ENCODE measurements at places on chromosomes 2 and 18.
A peak's percentile ranks its signal among the peaks of the same experiment; 100 is the strongest.

DNA sequence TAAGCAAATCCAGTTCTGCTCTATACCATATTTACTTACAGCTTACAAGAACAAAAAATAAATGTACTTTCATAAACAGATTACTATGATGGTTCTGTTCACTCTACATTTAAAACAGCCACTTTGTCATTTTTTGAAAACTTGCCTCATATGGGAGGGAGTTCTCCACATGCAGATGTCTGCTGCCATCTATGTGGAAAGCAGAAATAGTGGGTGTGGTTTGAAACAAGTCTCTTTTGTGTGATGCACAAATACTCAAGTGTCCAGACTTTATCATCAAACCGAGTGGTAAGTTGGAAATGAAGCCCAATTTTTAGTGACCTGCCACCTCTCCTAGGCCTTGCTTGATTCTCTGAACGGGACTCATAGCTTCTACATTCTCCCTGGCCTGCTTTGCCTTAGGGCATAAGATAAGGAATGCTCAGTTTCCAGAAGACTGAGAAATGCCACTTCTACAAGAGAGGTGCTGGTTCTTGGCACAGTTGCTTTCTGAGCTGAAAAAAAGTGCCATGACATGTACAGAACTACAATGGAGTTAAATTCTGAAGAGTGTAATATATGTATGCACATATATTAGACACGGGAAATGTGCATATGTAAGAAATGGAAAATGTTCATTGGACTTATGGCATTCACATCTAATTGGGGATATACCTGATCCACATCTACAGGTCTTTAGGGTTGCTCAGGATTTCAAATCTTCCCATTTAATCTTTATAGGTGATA, 221.0 kb downstream of the SLC8A1 start:
- DNase-seq = no peak

- DNase-seq = no peak
Observed at GRCh38 chr2:216683846-216684245, 11.5 kb downstream of the IGFBP5 start.

- DNase-seq = no peak
Observed at GRCh38 chr18:57845605-57846074, 42.5 kb upstream of the ATP8B1 start.

- no peak for DNase-seq
Observed at GRCh38 chr2:28225473-28226080, 167.1 kb upstream of the FOSL2 start.

DNA sequence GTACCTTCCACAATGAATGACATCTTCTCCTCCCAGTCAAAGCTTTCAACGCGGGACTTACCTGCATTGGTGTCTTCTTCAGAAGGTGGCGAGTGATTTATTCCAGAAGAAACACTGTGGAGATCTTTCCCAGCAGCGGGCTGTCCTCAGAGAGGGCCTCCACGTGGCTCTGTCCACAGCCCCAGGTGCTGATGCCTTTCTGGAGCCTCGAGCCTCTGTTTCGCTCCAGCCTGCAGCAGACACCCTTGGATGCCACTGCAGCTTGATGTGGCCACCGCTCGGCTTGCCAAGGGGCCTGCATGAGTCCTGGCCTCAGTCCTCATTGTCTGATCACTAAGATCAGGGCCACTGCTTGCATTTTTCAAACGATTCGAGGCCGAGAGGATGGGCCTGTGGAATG, 46.6 kb upstream of the GALR1 start:
- DNase-seq = no peak

DNA sequence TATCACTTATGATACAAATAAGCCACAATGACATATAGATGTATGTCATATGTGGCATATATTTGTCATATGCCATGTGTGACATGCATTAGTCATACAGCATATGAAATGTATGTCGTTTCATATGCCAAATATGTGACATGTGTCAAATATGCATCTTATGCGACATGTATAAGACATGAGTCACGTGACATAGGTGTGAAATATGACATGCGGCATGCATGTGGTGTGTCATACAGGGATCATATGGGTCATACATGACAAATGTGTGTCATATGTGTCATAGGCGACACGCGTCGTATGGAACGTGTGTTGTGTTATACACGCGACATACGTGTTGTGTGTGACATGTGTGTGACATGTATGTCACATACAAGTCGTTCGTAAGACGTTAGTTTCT, 2154.0 kb upstream of the PIK3C3 start:
- no peak for DNase-seq

GRCh38 chr2:137870682-137871081, 93.6 kb upstream of the HNMT start:
- DNase-seq = no peak

- DNase-seq = no peak
Observed at GRCh38 chr2:206940546-206940945, 1.2 kb downstream of the CPO start.

GRCh38 chr2:176665086-176665485, 395.8 kb downstream of the MTX2 start:
- no peak for DNase-seq

DNA sequence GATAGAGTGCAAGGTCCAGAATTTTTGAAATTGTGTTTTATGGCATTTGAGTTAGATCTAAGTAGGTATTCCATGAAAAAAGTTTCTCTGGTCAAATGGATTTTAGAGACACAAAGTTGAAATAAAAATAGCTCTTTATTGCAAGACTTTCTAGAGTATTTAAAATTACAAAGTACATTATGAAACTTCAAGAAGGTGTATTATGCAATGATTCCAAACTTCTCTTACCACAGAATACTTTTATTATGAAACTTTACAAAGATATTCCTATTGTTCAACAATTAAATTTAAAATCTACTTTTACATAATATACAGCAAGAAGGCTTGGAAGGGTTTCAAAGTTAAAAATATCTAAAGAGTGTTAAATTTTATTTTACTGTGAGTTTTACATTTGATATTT, 65.9 kb downstream of the CALCRL start:
- DNase-seq = no peak

DNA sequence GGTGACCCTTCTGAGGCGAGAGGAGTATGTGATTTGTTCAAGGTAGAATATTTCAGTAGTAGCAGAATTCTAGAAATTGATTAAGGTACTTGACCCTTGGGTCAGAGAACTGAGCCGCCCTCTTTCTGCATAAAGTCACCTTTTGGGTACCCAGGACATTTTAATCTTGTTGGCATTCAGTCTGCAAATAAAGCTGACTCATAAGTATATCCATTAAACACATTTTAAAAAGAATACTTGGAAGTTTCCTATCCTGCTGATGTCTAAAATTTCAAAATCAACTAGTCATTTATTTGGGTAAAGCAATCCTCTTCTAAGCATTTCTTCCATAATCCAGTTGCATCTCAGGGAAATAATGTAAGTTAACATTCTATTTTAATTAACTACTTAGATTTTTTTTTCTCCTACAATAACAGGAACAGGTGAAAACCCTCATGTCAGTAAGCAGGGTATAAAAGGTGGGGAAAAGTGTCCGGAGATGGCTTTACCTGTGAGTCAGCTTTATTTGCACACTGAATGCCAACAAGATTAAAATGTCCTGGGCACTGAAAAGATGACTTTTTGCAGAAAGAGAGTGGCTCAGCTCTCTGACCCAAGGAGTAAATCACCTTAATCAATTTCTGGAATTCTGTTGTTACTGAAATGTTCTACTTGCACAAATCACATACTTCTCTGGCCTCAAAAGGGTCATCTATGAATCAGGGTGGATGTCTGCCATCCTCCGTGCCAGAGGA, 78.7 kb upstream of the ITGA6 start:
- no peak for DNase-seq

DNA sequence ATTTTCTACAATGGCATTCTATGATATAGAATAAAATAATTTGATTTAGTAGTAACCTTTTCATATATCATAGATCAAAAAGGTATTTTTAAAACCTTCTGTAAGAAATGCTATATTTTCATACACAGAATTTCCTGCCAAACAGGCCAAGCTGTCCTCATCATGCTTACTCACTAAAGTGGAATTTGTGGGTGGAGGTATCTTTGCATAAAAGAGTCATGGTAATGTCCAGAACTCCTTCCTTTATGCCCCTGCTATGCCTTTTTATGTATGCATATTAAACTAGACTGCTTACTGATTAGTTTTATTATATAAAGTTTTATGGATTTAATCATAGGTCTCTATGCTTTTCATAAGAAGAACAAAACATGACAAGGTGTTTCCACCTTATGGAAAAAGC, 27.5 kb upstream of the MARCHF7 start:
- no peak for DNase-seq

- DNase-seq = no peak
Observed at GRCh38 chr2:8115966-8116365, 565.9 kb upstream of the ID2 start.

DNA sequence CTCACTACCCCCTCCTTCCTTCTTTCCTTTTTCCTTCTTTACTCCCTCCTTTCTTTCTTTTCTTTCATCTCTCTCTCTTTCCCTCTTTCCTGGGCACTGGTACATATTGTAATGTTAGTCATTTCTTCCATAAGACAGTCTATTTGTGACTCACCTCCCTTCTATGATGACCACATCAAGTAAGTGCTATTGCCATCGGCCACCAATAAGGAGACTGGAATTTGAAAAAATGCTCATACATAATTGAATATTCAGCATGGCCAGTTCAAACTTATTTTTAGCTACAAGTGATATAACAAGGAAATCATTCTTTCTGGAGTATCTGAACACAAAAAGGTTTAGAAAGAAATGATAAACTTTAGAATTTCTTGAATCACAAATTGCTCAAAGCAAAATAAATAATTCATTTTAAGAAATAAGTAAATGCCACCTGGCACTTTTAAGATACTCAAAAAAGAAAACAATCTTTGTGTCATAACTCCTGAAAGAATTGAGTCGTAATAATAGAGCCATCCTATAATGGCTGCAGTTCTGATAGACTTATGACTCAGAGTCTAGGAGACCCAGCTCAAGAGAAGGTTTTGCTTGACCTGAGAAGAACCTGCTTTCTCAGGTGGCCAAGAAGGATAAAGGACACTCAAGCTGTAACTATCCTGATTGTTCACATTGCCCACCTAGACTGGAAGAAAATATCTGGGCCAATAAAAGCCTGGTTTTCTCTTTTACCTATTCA, 51.6 kb upstream of the CCBE1 start:
- no peak for DNase-seq

DNA sequence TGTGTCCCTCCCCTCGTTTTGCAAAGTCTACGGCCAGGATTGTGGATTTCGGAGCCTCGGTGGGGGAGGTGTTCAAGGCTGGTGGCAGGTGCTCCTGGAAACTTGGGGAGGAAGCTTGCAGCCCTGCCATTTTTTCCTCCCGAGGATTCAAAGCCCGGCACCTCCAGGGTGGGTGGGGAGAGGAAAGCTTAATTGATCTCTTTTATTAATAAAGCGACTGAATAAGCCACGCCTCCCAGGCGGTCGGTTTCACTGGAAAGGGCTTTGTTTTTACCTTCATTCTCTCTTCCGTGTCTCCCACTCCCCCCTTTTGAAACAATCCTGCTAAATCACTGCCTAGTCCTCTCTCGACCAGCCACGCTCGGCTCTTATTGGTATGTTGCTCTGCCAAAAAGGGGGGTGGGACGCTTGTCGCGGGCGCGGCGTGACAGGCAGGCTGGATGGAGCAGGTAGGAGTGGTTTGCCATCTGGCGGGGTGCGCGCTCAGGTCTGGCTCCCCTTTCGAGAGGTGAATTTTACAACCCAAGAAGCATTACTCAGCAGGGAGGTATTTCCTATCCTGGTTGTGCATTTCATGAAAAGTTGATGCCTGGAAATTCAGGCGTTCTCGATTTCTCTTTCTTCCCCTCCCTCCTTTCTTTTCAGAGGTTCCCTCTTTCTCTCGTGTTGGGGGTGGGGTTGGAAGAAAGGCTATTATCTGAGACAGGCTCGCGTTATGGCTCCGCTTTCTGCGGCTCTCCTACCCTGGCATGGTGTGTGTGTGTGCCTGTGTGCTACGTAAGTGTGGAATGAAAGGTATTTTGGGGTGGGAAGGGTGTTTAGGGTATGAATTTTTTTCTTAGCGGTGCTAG, 1.4 kb downstream of the NEDD4L start:
- DNase-seq = peak; percentile 31

DNA sequence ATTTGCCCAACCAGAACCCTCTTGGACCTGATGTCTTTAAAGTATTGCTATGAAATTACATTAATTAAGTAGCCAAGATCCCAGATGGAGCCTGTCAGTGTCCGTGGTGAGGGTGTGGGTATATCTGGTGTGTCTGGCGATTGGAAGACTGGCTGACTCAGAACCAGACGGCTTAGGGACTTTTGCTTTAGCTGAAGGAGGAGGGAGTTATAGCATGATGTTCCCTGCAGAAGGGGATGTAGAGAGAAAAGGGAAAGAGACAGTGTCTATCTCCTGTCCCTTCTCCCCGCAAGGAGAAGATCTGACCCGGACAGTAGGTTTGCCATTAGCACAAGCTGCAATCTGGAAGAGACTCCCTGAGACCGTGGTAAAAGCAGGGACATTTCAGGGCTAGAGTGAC, 60.6 kb downstream of the POU3F3 start:
- no peak for DNase-seq

GRCh38 chr2:68643011-68643873, at the start of gene PROKR1:
Gene PROKR1 (plus strand): TSS chr2:68643579. CDS start chr2:68645822, 2,243 bp downstream.
- peak; percentile 5 for DNase-seq

- DNase-seq = no peak
Observed at GRCh38 chr2:179521944-179522343, 257.3 kb upstream of the SESTD1 start.

DNA sequence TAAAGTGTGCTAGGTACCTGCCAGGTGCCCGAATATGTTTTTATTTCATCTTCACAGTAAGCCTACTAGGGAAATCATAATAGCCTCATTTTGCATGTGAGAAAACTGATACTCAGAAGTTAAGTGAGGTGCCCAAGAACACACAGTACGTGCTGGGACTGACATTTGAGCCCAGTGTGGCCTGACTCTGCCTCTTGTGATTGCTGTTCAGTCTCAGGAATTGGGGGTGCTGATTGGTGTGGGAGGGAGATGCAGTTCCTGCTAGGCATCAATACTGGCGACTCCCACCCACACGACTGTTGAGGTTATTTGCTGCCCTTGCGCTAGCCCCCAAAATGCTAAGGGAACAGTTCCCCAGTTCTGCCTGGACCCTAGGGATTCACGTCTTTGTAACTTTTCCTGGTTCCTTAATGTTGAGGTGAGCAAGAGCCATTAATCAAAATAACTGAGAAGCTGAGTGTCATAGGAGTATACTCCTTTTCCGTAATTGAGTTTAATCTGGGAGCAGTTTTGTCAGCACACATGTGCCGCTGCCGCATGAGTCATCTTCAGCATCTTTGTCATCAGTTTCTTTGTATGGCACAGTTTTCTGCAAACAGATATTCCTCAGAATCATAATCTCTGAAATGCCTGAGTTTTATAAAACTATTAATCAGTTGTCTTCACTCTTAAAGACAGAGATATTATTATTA, 120.7 kb downstream of the NCK2 start:
- DNase-seq = no peak

GRCh38 chr2:142872882-142873724, 4.4 kb upstream of the KYNU start:
- DNase-seq = no peak

- no peak for DNase-seq
Observed at GRCh38 chr2:275466-275865, 10.7 kb downstream of the ACP1 start.

GRCh38 chr2:9650119-9650821, 19.5 kb upstream of the YWHAQ start:
- DNase-seq = no peak

GRCh38 chr2:240746671-240747070, 55.0 kb downstream of the AQP12A start:
- DNase-seq = no peak

- peak; percentile 32 for DNase-seq
Observed at GRCh38 chr2:95389245-95390119, 13.0 kb upstream of the FAHD2A start.
